ENCODE measurements at places on chromosomes 7 and 10.

DNA sequence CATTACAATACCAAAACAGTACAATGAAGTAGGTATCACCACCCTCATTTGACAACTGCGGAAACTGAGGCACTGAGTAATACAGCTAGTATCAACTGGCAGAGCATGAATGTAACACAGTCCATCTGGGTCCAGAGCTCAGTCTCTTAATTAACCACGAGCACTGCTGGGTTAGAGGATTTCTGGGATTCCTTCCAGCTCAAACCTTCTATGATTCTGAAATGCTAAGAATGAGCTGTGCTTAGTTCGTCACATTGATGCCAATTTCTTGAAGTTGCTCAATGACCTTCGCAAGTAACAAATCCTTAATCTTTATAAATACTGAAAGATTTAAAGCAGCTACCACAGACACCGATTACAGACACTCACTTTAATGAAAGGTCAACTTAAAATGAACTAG, 62.5 kb downstream of the SGMS1 start:
- no peak for DNase-seq

GRCh38 chr10:101481256-101481655, 106.8 kb downstream of the POLL start:
- DNase-seq: no peak

DNA sequence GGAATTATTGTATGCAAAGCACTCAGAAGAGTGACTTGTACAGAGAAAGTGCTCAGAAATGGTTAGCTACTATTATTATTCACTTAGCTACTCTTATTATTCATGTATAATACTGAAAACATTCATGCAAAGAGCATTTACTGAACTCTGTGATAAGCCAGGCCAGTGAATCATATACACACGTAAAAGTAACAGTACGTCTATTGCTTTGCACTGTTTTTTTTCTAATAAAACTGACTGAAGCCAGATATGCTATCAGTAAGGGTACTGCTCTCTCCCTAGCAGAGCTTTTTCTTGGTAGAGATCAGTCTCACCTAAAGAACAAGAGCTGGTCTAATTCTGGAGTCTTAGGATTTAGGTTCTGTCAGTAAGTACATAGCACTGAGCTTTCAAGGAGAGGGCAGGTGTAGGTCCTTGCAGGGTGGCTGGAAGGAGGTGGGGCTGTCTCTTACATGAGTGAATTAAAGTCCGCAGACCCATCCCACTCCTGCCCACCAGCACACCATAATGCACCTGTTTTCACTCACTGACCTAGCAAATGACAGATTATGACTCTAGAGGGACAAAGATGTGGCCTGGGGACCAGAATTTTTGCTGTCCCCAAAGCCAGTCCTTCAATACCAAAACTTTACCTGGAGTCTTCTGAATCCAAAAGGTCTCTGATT, 145.9 kb downstream of the ARID5B start:
- DNase-seq: peak; percentile 65

- DNase-seq: no peak
Observed at GRCh38 chr7:19851504-19851903, 78.1 kb upstream of the TMEM196 start.

DNA sequence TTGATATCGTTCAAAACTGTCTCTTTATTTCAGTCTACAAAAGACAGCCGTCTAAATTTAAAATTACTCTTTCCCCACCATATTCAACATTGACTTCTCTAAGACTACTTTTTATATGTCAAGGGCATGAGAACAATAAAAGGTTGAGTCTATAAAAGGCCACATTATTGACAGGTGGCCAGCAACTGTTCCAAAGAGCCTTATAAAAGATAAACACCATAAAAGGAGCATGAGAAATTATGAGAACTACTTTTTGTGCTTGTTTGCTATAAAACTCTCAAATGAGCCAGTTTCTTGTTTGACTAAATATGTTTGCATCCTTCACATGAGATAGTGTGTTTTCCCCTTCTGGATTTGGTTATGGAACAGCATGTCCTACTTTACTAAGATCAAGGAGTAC, 189.2 kb downstream of the THSD7A start:
- DNase-seq: no peak

GRCh38 chr10:74784462-74784861, 41.9 kb upstream of the KAT6B start:
- DNase-seq: no peak

DNA sequence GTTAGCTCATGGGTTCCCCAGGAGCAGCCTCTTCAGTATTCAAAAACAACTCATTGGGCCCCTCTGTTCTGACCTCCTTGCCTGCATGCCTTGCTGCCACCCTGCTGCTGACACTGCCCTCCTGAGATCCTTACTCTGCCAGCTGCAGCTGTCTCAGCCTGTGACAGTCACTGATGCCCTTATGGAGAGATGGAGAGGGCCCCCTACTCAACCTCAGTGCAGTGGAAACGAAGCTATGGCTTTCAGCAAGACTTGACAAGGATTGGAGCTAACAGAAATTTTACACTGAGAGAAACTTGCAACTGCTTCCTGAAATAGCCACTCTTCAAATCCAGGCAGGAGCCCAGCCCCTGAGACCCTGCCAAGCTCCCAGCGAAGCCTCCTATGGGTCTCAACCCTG, 678.3 kb upstream of the C7orf33 start:
- no peak for DNase-seq

DNA sequence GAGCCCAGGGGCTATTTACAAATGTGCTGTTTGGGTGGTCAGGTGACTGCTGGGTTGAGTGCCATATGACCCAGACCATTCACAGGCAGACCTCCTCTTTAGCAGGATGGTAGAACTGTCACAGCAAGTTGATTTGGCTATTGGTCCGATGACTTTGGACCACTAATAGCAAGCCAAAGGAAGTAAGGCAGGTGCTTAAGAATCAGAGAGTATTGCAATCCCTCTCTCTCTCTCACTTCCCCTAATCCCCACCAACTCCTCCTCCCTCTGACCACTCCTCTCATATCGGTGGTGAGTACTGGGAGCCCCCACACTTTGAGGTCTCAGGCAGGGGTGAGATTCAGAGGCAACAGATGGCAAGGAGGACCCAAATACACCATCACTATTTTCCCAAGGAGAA, 165.3 kb downstream of the TRIL start:
- DNase-seq: no peak

DNA sequence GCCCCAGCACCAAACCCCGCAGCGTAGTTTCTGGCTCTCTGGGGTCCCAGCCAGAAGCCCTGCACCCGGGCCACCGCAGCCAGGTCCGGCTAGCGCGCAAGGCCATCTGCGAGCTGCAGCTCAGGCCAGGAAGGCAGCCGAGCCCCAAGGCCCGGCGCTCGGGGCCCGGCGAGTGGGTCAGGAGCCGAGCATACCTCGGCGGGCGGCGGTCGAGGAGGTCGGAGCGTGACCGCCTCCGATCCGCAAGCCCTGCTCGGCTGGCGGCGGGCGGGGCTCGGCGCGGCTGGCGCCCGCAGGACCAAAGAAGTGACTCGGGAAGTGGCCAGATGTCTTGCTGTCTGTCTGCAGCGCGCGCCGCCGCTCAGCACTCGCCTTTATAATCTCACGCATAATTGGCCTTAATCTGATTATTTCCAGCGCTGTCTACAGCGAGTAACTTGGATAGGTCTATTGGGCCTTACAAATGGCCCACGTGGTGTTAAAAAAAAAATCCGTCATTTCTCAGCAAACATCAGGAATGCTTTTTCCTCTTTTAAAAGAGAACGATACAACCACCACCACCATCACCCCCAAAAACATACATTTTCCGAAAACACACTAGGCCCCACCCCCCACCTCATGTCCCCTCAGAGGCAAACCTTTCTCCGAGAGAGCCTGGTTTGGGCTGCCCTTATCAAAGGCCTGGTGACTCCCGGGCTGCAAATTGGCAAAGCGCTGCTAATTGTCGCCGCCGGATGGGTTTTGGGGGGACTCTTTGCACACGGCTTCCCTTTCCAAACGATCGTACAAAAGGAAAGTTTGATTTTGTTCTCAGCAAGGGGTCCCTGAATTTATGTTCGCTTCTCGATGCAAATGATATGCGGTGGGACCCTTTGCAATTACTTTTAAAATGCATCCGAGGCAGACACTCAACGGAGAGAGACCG, at the start of gene DRGX:
DRGX (minus strand) TSS at position 349 of the 925 bp plus-strand sequence. CDS start 649 bp downstream, outside the sequence.
- DNase-seq: no peak

DNA sequence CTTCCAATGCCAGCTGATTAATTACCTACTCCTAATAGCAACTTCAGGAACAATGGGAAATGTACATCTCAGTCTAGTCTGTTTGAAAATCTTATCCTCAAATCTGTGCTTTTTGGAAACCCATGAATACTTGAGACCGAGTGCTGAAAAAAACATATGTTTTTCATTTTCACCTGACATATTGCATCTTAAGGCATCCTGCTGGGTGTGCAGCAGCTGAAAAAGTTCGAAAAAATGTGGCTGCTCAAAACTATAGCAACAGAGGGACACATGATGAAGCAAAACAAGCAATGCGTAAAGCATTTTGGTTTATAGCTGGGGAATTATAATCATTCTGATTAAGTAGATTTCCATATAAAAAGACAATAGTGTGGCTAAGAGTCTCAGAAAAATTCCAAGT, 218.0 kb downstream of the CREB5 start:
- no peak for DNase-seq

GRCh38 chr10:96576277-96576980, 10.4 kb downstream of the TM9SF3 start:
- no peak for DNase-seq

DNA sequence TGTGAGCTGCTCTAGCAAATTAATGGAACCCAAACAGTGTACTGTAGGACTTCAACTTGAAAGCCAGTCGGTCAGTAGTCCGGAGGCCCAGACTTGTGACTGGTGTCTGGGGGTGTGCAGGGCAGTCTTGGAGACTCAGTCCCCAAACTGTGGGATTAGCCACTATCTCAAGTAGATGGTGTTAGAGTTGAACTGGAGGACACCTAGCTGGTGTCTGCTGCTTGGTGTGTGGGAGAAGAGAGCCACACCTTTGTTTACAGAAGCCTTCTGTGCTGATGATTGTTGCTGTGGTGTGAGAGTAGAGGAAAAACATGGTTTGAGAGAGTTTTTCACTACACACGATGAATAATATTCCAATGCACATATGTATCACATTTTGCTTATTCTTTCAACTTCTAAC, 47.4 kb downstream of the CUL2 start:
- no peak for DNase-seq

DNA sequence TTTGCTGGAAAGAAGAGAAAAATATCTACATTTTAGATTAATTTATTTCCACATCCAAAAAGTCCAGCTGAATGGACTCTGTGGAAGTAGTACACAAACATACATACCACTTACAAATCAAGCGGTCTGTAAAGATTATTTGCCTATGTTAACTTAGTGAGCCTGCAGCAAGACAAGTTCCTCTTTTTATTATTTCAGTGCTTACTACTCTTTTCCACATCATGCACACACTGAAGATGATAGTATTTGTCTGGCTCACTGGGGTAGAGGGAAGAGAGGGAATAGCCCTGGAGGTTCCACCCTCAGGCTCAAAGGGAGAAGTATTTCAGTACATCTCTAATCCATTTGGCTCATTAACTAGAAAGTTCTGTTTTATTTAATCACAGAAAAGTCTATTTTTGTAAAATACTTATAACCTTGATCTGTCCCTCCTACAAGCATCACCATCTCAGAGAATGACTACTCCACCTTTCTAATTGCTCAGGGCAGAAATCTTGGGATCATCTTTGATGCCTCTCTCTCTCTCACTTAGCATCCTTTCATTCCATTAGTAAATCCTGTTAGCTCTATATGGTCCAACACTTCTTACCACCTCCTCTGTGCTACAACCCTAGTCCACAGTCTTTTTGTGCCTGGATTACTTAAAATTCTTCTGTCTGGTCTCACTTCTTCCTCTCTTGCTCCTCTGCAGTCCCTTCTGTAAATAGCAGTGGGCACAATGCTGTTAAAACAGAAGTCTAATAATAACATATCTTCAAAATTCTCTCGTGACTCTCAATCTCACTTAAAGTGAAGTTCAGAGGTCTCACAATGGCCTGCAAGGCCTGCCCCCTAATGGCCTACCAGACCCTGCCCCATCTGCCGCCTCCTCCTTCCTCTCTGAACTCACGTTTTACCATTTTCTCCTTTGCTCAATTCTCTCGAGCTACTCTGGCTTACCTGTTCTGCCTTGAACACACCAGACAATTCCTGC, 64.3 kb upstream of the CCDC6 start:
- no peak for DNase-seq

GRCh38 chr7:24572393-24572996, 757 bp upstream of the PALS2 start:
- peak; percentile 71 for DNase-seq

DNA sequence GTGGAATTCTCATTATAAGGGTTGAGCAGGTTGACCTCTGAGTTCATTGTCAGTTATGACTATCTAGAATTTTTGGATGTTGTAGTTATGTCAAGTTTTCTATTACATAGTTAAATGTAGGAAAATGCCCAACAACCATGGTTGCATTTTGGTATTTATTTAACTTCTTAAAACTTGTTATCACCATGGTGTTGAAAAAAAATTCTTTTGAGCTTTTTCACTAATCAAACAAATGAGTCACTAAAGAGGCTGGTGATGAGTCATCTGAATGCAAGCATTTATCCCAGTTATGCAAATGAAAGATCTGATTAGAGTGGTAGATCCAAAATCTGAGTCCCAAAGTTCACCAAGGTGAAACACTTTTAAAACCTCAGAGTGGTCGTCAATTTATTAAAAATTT, 624.7 kb upstream of the IGFBP3 start:
- no peak for DNase-seq

- no peak for DNase-seq
Observed at GRCh38 chr7:123351516-123352505, 152.0 kb upstream of the SLC13A1 start.

- peak; percentile 31 for DNase-seq
Observed at GRCh38 chr7:107891636-107892366, 818 bp downstream of the DLD start.

DNA sequence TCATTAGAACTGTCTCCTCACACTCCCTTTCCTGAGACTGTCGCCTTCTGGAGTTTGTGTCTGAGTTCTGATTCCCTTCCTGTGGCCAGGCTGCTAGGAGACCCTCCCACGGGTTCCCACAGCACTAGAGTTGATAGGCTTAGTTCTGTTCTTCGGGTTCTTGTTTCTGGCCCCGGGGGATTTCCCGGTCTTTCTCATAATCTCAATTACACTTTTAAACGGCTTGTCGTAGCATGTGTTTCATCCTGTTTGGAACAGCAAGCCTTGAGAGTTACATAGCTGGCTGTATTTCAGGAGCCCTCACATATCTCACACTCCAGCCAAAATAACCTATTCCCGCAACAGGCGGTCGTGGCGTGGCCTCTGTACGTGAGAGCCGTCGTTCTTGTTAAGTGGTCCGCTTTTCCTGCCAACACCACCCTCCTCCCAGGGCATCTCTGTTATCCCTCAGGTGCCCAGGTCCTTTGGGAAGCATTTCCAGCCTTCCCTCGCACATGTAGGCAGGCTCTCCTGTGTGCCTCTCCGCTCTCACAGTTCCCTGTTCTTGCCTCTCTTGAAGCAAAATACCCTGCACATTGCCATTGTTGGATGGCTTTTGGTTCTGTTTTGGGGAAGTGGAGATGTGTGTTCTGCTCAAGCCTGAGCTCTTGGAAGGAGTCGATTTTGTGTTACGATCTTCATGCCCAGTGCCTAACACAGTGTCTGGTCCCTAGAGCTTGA, 46.0 kb downstream of the CDC123 start:
- DNase-seq: peak; percentile 46

DNA sequence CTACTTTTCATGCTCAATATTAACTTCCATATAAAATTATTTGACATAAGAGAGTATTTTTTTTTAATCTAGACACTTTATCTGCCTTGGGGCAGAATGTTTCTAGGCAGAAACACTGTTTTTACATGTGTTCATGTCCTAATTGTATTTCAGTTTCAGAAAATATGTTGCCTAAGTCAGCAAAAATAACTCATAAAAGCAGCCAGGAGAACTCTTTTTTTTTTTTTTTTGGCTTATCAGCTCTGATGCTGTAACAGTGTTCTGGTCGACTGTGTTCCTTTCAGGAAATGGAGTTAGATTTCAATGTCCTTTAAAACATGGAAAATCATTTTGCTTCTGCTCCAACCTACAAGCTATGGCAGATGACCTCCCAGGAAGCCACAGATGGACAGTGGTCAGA, 63.2 kb upstream of the OPALIN start:
- no peak for DNase-seq
